GOT3 (cell line): ENCODE measurements at places on chromosomes 1 and 21.

DNA sequence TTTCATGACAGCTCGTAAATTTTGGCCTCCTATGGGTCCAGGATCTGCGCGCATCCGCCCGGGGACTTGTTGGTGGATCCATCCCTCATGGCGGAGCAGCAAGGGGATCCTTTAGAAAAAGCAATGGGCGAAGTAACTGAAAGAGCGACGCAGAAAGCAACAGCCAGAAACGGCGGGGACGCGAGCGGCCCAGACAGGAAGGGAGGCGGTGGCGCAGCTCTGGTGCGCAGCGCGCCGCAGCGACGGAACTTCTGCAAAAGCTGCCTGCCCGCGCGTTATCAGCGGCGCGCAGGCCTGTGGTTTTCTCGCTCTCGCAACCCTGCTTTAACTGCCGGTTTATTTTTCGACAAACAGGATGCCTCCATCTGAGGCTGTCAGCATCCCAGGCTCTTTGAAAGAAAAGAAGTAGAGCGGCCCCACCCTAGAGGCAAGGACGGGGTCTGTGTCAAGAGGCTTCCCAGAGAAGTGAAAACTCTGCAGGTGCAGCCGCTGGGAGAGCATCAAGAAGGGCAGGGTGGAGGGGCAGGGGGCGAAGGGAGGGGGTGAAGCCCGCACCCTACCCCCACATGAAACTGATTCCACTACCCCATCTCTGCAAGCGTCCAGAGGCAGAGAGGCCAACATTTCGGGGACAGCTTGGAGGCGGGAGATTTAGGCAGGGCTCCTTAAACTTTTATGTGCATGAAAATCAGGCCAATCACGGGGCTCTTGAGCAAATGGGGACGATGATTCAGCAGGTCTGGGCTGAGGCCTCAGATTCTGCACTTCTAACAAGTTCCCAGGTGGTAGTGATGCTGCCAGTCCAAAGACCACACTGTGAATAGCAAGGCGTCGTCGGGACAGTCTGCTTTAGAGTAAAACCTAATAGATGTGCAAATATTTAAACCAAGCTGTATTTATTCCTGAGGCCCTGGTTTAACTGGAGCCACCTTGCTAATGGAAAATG, 22.2 kb downstream of the RUNX1 start:
- DNase-seq = no peak

- DNase-seq = peak; percentile 96
Measured at GRCh38 chr1:238409191-238409850, 518.6 kb upstream of the ZP4 start.

GRCh38 chr1:8133657-8134430, 107.7 kb upstream of the ERRFI1 start:
- no peak for DNase-seq

DNA sequence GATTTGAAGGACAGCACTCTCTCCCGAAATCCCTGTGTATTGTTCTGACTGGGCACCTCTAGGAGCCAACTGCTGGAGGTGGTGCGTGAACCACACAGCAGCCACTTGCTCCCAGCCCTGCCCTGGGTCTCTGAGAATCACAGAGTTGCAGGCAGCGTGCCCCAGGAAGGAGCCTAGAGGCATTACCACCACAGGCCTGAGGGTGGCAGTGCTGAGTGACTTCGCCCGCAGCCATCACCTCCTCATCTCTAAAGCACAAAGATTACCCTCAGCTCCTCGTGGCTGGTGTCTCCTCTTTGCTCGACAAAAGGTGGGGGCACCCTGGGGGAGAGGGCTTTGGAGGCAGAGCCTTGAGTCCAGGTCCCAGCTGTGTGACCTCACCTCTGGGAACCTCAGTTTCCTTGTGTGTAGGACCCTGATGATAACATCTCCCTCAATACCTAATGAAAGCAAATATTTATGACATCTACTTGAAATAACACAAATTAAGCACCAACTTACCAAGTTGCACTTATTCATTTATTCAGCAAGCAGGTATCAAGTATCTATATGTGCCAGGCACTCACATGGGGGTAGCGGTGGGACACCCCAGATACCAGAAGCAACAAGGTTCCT, 86.3 kb downstream of the VWA5B1 start:
- DNase-seq = no peak

DNA sequence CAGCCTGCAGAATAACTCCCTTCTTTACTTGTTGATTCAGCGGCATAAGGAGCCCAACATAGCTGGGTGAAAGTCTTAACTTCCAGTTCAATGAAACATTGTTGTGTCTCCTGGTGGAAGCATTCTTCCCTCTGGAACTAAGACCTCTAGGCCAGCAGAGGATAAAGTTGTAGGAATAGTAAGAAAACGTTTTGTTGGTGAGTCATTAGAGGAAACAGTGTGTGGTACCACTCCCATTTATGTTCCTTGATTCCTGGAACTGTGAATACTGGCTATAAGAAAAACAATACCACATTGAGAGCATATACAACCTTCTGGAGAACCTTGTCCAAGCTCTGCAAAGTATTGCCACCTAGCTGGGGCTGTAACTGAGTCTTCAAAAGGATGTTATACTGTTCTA, 737.4 kb upstream of the ZP4 start:
- DNase-seq = no peak

DNA sequence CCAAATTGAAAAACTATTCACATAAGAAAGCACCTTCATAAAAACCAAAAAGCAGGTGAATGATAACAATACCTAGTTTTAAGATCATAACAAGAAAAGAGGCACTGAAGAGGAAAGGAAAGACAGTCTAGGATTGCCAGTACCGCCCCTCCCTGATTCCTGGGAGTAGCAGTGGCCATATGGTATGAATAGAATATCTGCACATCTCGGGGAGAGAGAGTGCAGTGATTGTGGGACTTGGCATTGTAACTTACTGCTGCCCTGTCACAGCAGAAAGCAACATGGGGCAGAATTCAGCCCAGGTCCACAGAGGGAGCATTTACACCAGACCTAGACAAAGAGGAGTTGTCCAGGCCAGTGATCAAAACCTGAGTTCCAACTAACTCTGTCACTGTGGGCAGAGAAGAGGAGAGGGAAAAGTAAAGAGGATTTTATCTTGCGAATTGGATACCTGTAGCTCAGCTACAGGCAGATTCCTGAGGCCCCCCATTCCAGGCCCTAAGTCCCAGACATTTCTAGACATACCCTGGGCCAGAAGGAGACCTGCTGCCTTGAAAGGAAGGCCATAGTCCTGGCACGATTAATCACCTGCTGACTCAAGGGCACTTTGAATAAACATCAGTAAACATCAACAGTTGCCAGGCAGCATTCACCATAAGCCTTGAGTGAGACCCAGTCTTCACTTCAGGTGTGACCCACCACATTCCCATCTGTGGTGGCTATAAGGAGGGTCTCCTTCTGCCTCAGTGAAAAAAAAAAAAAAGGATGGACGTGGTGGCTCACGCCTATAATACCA, 397.5 kb downstream of the TGFB2 start:
- DNase-seq = no peak

DNA sequence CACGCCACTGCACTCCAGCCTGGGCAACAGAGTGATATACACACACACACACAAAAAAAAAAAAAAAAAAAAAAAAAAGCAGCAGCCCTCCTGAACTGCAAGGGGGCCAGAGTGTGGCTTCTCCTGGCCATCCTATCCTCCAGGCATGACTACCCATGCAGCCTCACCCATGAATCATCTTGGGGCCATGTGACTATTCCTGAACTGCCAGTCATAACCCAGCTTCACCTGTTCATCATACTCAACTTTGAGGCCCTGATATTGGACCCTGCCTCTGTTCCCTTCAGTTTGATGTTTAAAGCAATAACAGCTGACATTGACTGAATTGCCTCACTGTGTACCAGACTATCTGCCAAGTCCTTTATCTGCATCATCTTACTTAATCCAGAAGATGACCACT, 2.8 kb upstream of the HPCAL4 start:
- DNase-seq = no peak

DNA sequence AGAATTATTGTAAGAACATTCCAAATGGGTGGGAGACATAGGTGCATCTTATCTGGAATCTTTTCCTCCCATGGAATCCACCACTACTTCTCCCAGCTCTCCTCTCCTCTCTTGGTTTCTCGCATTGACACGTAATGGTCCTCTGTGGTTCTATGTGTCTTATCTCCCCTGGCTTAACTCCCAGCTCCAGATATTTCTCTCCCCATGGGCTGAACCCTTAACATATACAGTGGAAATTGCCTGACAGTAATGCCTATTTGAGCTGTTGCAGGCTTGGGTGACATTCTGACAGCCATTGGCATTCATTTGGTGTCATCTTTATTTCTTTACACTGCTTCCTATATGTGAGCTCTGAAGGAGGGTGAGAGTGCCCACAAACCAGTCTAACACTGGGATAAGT, 118.3 kb downstream of the SPATA46 start:
- DNase-seq = no peak

GRCh38 chr1:170562646-170563338, 30.8 kb downstream of the GORAB start:
- DNase-seq = no peak

- DNase-seq = no peak
Measured at GRCh38 chr1:64891448-64891825, 74.9 kb downstream of the JAK1 start.

- DNase-seq = no peak
Measured at GRCh38 chr1:57109247-57109646, 143.4 kb upstream of the C8B start.

DNA sequence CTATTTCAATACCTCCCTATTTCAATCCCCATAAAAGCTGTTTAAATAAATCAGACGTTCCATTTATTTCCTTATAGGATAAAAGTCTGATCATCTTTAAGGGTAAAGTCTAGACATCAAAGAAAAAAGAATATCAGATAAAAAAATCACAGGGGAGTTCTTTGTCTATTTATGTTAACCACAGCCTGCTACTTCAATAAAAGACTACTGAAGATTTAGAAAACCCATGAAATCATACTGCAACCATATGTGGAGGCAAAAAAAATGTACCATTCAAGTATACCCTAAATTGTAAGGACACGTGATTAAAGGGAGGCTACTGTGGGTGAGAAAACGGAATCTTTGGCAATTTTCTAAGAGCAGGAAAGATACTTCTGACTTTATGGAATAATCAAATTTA, 108.2 kb upstream of the TNFSF4 start:
- DNase-seq = no peak

- DNase-seq = no peak
Measured at GRCh38 chr1:110250749-110251148, 40.6 kb downstream of the KCNC4 start.

GRCh38 chr1:53765657-53766056, 26.7 kb upstream of the GLIS1 start:
- no peak for DNase-seq

- DNase-seq = no peak
Measured at GRCh38 chr1:156489166-156489934, 11.2 kb downstream of the MEF2D start.

DNA sequence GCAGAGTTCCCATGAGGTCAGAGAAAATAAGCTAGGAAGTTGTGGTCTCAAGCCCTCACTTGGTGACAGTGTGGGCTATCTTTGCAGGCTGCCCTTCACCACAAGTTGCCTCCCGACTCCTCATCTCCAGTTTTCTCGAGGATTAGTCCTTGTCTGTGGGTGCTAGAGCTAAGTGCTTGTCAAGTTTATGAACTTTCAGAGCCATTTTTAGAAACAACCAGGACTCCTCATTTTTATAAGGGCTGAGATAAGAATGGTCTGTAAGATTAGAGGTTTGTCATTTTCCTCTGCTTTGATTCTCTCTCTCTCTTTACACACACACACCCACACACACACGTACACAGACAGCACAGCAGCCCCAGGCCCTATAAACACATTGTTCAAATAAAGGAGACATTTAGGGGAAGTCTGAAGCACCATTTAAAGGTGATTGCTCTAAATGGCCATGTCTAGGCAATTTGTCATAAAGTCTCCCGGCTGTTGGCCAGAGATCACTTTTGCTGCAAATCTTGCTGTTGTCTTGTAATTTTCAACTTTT, 127.2 kb downstream of the LACTBL1 start:
- DNase-seq = no peak

- no peak for DNase-seq
Measured at GRCh38 chr1:62716397-62716796, 28.2 kb upstream of the DOCK7 start.

DNA sequence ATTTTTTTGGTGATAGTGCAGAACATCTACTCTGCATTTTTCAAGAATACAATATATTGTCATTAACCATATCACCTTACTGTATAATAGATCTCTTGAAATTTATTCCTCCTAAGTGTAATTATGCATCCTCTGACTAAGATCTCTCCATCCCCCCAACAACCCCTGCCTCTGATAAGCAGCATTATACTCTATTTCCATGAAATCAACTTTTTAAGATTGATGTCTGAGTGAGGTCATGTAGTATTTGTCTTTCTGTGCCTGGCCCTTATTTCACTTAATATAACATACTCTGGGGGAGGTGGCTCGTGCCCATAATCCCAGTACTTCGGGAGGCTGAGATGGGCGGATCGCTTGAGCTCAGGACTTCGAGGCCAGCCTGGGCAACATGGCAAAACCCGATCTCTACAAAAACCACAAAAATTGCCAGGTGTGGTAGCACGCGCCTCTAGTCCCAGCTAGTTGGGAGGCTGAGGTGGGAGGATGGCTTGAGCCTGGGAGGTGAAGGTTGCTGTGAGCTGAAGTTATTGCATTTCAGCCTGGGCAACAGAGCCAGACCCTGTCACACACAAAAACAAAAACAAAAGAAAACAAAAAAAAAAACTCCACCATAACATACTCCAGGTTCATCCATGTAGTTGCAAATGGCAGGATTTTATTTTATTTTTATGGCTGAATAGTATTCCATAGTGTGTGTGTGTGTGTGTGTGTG, 5.7 kb downstream of the ACOT11 start:
- DNase-seq = no peak

GRCh38 chr1:226417830-226418546, 10.1 kb upstream of the PARP1 start:
- no peak for DNase-seq

- no peak for DNase-seq
Measured at GRCh38 chr1:162281426-162281825, 95.2 kb downstream of the SPATA46 start.

DNA sequence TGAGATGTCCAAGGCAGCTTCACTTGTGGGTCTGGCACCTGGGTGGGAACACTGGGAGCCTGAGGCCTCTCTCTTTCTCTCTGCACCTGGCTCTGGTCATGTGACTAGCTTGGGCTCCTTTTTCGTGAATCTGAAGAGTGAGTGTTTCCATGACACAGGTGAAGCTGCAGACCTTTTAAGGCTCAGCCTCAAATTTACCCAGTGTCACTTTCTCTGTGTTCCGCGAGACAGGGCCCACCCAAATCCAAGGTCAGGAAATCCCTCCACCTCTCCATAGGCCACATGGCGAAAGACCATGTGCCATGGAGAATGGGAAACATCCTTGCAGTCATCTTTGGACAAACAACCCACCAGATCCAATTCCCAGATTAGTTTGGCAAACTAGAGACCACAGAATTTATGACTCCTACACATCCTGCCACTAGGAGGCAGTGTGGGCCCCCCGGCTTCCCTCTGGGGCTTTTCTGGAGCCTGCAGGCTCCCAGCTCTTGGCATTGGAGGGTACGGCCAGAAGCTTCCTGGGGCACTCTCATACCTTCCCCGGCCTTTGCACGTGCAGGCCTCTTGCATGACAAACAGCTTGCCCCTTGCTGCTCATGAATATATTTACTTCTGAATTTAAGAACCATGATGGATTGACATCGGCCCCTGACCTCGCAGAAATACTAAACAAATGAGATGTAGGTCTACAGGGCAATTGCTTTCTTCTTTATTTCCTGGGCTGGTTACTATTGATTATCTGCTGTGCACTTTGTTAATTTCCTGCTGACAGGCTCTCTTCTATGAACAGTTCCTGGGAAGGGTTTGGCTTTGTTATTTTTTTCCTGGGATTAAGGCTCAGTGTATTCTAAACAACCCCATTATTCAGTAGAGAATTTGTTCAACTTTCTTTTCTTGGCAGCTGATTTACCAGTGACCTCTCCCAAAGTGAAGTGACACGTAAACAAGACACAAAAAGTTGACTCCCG, 180.7 kb downstream of the KAZN start:
- DNase-seq = no peak

GRCh38 chr1:216670118-216670883, 52.9 kb downstream of the ESRRG start:
- no peak for DNase-seq
